ENCODE measurements at places on chromosomes 5 and 9.

GRCh38 chr9:136665111-136665703 lies 2.5 kb downstream of the EGFL7 start:
- DNase-seq = no peak

- DNase-seq = no peak
Observed at GRCh38 chr5:141858079-141858765, 20.0 kb downstream of the PCDH1 start.

DNA sequence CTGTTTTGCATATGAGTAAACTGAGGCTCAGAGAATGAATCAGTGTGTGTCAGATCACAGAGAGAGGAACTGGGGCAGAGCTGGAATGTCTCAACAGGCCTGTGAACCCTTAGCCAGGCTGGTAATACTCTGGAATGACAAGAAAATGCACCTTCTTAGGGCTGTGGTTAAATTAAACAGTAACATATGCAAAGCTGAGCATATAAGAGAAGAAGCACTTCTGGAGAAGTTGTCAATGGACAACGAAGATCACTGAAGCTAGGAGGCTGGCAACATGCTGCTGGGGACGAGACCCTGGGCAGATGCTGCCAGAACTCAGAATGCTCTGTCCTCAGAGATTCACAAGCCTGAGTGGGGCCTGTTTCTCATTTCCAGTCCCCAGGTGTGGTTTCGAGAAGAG lies 64.6 kb upstream of the EPB41L4B start:
- DNase-seq = no peak

DNA sequence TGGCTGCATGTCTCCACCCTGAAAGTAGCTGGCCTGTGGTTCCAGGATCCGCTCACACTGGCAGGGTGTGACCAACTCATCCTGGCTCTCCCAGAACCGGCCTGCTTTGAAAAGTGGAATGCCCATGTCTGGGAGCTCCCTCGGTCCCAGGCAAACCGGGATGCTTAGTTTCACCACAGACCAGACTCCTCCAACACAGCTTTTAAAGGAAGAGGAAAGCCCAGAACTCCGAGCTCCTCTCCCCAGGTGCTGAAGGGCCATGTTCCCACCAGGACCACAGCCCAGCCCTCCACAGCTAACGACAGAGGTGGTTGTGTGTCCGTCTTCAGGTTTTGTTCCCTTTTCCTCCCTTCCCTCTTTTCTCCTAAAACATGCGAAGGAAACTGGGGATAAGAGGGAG lies 38.0 kb downstream of the GTF3C4 start:
- DNase-seq = no peak

DNA sequence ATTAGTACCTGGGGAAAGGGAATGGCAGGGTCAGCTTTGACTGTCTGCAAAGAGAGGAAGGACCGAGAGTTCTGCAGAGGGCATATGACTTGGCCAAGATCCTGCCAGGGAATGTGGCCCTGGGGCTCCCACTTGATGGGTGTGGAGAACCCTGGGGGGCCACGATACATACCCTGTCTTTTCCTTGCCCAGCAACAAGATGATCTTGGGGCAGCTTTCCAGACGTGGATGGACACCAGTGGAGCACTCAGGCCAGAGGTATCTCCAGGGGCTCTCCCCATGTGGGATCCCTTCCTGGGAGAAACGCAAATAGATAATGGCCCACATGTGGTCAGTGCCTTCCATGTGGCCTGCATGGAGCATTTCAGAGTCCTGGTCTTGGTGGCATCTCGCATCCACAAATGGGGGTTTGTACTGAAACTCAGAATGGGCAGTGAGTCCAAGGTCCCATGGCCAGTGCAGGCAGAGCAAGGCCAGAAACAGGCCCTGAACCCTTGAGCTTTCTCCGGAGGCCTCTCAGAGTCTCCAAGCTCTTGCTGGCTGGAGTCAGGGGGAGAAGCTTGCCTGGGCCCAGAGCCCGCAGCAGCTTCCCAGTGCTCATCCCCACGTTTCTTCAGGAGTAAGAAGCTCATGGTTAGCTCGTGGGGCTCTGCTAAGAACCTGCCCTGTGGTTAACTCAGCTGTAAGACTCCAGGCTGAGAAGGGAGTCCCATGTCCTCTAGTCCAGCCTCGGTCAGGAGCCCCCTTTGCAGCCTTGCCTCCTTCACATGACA lies 18.3 kb upstream of the ORM1 start:
- no peak for DNase-seq

- no peak for DNase-seq
Observed at GRCh38 chr5:87434461-87434860, 21.7 kb upstream of the CCNH start.

DNA sequence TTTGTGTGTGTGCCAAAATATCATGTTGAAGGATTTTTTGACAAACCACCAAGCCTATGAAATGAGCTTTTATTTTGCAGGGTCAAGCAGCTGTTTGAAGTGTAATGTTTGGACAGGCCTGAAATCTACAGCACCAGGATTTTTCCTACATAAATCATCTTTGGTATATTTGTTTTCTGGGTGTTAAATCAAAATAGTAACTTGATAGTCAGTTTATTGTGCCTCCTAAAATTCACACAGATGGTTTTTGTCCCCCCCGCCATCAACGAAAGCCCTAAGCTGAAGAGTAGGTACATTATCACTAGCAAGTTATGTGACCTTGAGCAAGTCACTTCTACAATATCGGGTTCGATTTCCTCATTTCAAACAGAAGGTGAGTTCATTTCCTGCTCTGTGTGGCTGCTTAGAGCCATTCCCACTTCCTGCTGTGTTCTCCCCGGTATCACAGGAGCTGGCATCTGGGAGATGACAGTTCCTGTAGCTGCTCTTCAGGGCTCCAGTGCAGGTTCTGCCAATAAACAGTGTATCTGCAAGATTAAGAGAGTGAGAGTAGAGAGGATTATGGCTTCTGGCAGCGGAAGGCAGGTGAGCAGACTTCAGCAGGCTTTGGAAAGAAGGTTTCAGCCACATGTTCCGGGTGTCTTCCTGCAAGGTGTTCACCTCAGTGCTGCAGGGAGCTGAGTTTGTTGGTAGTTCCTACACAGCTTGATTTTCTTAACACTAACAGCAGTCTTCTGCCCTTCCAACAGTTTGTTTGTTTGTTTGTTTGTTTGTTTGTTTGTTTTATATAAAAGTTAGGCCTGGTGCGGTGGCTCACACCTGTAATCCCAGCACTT lies 48.4 kb upstream of the GNE start:
- DNase-seq = peak; percentile 48

- no peak for DNase-seq
Observed at GRCh38 chr9:7816021-7816420, 16.4 kb upstream of the DMAC1 start.

DNA sequence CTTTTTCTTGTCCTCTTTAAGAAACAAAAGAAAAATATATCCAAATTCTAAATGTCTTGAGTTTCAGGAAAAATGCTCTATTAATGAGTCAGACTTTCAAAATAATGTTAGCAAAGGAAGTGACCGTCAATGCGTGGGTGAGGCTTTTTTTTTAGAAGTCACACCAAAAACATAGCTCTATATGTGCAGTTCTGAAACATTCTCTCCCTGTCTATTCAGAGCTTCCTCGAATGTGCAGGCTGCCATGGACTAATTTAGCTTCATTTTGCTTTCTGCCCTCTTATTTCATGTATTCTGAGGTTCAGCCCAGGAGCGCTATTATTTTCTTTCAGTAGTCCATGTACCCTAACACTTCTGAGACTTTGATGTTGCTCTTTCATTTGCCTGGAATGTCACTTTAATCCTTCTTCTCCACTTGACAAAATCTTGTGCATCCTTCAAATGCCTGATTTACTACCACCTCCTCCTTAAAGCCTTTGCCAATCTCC lies 72.5 kb upstream of the RASA1 start:
- DNase-seq = no peak

DNA sequence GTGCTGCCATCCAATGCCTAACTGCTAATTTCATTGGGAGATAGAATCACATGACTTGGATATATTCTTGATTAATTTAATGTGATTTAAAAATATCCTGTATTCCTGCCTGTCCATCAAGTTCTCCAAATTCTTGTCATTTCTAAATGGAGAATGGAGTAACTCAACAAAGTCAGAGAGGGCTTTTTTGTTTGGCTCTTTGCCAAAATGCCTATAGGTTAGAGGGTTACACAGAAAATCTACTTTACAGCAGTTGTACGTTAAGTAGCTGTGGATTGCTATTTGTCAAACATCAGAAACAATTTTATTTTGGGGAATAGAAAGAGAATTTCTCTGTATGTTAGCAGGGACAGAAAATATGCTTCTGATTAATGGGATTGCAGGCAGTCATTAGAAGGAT lies 5.9 kb downstream of the PIK3R1 start:
- DNase-seq = no peak

- DNase-seq = no peak
Observed at GRCh38 chr9:123893115-123893514, 36.8 kb downstream of the DENND1A start.

DNA sequence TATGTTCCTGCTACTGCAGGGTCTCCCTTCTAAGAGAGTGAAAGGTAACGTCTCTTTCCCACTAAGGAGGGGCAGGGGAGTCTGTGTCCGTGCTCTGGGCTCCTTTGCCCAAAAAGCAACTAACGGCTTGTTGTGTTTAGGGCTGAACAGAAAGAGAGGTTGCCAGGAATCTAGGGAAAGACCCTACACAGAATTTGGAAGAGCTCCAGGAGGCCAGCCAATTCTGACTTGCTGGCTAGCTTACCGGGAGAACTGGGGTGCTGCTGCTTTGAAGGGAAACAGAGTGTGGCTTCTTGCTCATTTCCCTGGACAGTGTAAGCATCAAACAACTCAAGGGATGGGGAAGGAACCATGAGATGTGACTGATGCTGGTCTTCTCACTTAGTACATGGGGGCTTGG lies 176.1 kb downstream of the GADD45G start:
- DNase-seq = no peak

DNA sequence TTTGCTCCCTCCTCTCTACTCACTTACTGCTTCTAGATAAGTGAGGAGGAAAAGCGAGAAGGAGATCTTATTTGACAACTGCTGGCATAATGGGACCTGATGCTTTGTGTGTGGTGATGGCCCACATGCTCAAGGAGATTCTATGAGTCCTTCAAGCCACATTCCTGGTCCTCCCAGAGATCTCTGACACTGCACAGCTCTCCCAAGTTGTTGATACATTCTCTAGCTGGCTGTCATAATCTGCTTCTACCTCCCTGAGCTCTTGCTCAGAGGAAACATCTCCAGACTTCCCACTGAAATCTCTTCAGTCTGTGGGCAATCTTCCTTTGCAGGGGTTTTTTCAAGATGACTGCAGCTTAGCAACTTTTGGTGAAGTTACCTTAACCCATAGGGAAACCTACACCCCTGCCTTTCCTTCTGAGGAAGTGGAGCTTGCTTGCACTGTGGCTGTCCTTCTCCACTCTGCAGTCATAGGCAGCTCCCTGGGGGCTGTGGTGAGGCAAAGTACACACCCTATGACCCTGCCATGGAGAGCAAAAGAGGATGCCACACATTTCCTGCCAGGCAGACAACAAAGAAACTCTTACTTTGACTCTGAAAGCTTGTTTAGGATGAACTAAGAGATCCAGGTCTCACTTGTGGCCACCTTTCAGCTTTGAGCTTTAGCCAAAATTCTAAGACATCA lies 163.8 kb downstream of the TMEM38B start:
- no peak for DNase-seq

- no peak for DNase-seq
Observed at GRCh38 chr5:148853868-148854267, 27.5 kb downstream of the ADRB2 start.

DNA sequence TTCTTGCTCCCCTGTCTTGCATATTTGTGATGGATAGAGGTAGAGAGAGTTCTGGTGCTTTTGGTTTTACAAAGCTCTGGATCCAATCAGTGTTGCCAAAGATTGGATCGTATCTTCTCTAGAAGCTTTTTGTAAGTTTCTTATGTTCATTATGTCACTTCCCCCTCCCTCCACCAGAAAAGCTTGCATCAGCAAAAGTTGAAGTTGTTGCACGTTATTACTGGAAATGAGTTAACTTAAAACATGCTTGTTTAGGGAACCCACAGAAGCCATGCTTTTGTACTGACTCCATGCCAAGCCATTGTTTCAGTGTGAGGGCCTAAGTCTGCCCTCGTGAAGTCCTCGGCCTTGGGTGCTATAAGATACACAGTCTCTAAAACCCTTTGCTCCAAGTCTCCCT lies 186.5 kb downstream of the ERCC6L2 start:
- DNase-seq = no peak

- no peak for DNase-seq
Observed at GRCh38 chr5:97096846-97097245, 45.6 kb downstream of the LIX1 start.

- peak; percentile 33 for DNase-seq
Observed at GRCh38 chr5:91651704-91652103, 268.6 kb upstream of the ARRDC3 start.

GRCh38 chr9:134366223-134367031 lies 40.2 kb downstream of the RXRA start:
- peak; percentile 29 for DNase-seq

GRCh38 chr9:110143485-110143884 lies 64.5 kb downstream of the C9orf152 start:
- no peak for DNase-seq

GRCh38 chr5:9533096-9533495 lies 12.8 kb downstream of the SEMA5A start:
- DNase-seq = no peak

All from LoVo (cell line).